ENCODE measurements at places on chromosomes 13 and 19.

DNA sequence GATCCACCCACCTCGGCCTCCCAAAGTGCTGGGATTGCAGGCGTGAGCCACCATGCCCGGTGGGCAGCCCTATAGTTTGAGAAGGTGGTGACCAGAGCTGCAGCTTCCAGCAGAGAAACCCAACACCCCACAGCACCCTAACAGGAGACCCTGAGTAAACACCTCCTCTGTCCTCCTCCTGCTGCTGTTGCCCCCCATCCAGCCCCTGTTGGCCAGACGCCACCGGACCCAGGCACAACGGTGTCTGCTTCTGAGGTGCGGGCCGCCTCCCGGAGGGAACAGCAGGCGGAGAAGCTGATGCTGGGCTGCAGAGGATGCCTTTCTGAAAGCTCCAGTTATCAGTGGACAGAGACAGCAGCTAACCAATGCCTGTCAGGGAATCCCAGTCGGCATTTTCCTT is 175.5 kb downstream of the COL4A1 start:
- peak; percentile 76 for DNase-seq

DNA sequence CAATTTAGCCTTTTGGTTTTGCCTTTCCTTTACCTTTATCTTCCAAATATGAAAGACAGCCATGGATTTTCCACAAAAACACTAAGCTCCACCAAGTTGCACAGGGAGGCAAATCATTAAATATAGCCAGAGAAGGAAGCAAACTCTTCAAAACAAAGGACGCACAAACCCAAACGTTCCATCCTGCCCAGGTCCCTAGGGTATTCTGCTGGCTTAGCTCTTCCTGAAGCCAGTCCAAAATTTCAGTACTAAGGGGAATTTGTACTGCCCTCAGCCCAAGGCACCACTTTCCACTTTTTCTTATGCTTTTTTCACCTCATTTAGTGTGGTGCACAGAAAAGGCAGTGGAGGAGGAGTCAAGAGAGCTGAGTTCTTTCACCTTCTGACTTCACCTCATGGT is 169.9 kb downstream of the FLT1 start:
- DNase-seq: no peak

- DNase-seq: no peak
Measured at GRCh38 chr13:32310134-32310706, 4.9 kb downstream of the ZAR1L start.

DNA sequence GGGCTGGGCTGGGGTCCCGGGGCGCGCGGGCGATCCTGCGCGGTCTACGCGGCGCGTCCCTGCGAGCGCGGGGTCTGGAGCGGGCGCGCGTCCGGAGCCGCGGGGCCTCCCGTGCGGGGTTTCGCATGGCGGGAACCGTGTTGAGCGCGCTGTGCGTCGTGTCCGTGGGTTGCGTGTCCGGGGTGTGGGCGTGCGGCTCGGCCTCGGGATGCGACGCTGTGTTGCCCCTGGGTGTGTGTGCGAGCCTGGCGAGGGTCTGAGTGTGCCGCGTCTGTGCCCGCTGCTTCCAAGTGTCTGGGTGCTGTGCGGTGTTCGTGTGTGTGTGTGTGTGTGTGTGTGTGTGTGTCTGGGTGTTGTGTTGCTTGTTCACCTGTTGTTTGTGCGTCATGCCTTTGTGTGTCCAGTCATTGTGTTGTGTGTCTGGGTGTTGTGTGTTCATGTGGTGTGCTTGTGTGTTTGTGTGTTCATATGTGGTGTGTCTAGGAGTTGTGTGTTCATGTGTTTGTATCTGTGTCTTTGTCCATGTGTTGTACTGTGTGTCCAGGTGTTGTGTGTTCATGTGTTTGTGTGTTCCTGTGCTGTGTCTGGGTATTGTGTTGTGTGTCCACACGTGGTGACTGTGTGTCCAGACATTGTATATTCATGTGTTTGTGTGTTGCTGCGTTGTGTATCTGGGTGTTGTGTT is 552 bp downstream of the PLK5 start:
- DNase-seq: no peak

DNA sequence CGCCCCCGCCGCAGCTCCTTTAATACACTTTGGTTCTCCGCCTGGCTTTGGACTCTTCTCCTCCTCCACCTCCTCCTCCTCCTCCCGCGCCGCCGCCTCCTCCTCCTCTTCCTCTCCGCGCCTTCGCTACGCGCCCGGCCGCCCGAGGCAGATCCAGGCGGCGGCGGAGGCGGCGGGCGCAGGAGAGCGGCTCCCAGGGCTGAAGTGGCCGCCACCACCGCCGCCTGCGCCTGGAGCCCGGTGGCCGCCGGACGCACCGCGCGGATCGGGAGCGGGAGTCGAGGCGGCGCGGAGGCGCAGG is at the start of gene ZIC2:
Gene ZIC2 (plus strand): TSS at position 50 of the 301 bp plus-strand sequence. CDS start 281 bp downstream, outside the sequence.
- no peak for DNase-seq

DNA sequence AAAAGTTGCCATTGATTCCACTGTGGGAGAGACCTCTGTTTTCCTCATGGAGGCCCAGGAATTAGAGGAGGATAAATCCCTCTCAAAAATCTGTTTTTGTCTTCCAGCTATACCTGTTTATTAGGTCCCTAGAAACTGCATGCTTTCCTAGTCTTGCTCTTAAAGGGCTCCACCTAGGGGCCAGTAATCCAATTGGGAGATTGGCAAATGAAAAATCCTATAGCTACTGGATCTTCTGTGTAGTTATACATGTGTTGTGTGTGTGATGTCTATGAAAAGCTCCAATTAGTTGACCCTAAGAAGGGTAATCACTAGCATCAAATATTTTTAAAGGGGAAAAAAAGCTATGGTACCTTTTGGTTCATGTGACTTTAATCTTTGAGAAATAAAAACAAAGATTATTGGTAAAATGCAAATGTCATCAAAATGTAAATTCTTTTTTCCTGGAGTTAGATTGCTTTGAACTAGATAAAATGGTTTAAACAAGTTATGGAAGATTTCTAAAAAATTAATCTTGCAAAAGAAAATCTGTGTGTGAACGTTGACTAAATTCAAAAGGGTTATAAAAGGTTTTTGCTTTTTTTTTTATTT is 63.4 kb upstream of the C1QTNF9B start:
- DNase-seq: no peak

GRCh38 chr13:95624020-95624419 is 20.5 kb downstream of the DZIP1 start:
- no peak for DNase-seq

GRCh38 chr13:60501236-60501635 is 104.2 kb downstream of the TDRD3 start:
- no peak for DNase-seq

DNA sequence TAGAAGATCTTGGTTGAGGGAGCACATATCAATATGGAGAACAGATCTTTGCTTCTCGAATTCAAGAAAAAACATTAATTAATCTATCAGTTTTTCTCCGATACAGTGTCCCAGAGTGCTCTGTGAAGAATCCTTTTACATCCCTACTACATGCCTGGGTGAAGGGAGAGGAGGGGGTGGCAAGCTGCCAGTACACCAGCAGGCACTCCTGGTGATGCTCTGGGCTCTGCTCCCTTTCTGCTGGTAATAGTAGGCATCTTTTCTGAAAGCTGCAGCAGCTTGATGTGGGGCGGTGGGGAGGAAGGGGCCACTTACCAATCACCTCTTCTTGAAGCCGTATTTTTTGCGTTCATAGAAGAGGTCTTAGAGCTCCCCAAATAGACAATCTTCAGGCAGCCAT is 30.7 kb downstream of the PBX4 start:
- DNase-seq: no peak

GRCh38 chr13:69324090-69324886 is 783.3 kb upstream of the ATXN8OS start:
- no peak for DNase-seq

DNA sequence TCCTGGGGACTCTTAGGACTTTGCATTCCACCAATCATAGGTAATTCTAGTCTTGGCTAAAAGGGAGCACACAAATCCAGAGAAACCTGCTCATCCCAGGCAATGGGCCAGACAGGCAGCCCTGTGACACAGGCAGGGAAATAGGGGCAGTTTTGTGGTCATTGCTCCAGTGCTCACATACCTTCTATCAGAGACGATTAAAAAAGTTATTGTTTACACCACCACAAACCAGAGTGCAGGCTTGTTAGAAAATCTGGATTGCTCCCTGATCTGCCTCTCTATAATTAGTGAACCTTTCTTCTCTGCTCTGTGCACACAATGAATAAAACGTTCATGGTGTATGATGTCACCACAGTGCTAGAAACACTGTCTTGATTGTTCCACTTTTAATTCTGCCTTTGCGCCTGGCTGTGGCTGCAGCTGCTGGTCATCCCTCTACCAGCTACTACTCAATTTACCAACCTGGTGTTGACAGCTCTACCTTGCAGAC is 121.6 kb upstream of the SPATA13 start:
- no peak for DNase-seq

DNA sequence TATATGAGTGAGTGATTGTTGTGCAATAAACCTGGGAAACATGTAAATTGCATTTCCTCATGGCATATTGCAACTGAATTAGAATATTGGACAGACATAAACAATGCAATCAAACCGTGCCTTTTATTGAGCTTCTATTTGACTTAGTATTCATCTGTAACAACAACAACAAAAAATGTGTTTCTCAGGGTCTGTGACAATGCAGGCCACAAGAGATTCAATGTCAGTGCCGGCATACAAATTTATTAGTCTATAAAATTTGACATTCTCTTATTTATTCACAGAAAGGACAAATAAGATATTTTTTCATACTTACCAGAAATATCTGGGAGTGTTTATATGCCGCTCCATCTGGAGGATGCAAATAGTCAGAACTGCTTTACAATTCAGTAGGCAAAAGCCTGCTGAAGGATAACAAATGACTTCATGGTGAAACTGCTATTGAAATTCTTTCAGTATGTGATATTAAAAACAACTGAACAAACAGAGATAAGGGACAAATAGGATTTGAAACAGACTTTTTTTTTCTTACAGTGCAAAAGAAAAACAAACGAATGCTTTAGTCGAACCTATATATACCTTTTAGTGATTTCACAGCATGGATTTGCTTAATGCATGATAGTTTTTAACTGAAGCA is 77.2 kb downstream of the DACH1 start:
- no peak for DNase-seq

GRCh38 chr13:113170511-113170910 is 12.1 kb downstream of the PROZ start:
- DNase-seq: no peak

GRCh38 chr13:29472332-29472961 is 123.0 kb downstream of the SLC7A1 start:
- no peak for DNase-seq

- DNase-seq: peak; percentile 89
Measured at GRCh38 chr19:47310819-47311218, 1.2 kb downstream of the C5AR1 start.

DNA sequence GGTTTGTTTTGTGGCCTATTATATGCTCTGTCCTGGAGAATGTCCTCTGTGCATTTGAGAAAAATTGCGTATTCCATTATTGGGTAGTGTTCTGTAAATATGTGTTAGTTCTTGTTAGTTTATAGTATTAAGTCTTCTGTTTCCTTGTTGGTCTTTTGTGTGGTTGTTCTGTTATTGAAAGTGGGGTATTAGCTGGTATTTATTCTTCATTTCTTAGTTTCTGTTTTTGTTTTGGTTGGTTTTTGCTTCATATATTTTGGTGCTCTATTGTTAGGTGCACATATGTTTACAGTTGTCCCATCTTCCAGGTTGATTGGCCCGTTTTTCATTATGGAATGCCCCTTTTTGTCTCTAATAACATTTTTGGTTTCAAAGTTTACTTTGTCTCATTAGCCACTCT is 77.3 kb downstream of the DNAJC15 start:
- DNase-seq: no peak

DNA sequence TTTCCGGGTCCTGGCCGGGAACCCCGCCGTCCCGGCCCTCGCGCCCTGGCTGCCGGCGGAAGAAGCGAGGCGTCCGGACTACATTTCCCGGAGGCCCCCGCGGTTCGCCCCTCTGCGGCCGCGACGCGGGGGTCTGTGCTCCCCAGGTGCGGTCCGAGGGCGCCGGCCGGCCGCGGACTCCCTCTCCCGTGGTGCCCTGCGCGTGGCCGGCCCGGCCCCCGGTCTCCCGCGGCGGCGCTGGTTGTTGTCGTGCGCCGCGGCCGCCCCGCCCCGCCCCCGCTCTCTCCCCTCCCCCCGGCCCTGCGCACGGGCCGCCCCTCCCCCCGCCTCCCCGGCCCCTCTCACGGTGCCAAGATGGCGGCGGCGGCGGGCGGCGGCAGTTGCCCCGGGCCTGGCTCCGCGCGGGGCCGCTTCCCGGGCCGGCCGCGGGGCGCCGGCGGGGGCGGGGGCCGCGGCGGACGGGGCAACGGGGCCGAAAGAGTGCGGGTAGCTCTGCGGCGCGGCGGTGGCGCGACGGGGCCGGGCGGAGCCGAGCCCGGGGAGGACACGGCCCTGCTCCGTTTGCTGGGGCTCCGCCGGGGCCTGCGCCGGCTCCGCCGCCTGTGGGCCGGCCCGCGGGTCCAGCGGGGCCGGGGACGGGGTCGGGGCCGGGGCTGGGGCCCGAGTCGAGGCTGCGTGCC is at the start of gene KMT2B:
Gene KMT2B (plus strand): TSS at position 339 of the 680 bp plus-strand sequence. CDS start 16 bp downstream, at position 355.
- no peak for DNase-seq

DNA sequence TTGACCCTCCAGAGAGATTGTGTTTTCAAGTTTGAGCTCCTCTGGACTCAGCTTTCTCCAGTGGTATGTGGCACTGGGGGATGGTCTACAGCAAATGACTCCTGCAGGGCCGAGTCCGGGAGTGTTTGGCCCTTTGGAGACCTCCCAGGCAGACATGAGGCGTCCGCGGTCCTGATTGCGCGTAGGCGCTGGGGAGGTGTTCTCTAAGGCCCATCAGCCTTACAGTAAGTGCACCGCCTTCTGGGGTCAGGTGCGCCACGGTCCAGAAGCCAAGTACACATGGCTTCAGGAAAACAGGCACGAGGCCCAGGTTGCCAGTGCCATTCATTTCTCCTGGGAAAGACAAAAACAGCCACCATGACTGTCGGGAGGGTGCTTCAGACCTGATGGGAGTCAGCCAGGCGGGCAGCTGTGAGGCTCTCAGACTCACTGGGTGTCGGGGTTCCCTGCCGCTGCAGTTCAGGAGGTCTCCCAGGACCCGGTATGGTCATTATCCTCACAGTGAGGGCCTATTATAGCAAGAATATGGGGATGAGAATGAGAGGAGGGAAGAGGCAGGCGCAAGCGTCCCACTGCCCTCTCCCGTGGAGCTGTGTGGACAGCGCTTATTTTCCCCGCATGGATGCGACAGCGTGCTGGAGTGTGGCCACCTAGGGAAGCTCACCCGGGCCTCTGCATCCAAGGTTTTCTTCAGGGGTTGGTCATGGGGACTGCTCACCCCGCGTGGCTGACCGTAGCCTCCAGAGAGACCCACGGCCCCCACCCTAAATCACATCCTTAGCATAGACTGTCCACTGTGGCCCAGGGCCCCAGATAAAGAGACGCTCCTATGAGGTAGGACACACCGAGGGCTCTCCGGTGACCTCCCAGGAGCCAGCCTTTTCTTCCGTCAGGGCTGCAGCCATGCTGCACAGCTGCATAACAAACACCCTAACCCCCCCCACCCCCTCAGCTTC is 21.8 kb downstream of the CCDC8 start:
- no peak for DNase-seq

- no peak for DNase-seq
Measured at GRCh38 chr13:102699504-102699903, 4.7 kb upstream of the METTL21C start.

GRCh38 chr13:37918751-37919150 is 49.2 kb upstream of the TRPC4 start:
- DNase-seq: no peak
